ENCODE measurements at places on chromosomes 5 and 9.
A peak's percentile ranks its signal among the peaks of the same experiment; 100 is the strongest.

- no peak for DNase-seq
These were observed 106.6 kb downstream of the PDE8B start for GRCh38 chr5:77316871-77317661.

GRCh38 chr9:75626860-75627259 is 263.6 kb upstream of the PCSK5 start:
- no peak for DNase-seq

DNA sequence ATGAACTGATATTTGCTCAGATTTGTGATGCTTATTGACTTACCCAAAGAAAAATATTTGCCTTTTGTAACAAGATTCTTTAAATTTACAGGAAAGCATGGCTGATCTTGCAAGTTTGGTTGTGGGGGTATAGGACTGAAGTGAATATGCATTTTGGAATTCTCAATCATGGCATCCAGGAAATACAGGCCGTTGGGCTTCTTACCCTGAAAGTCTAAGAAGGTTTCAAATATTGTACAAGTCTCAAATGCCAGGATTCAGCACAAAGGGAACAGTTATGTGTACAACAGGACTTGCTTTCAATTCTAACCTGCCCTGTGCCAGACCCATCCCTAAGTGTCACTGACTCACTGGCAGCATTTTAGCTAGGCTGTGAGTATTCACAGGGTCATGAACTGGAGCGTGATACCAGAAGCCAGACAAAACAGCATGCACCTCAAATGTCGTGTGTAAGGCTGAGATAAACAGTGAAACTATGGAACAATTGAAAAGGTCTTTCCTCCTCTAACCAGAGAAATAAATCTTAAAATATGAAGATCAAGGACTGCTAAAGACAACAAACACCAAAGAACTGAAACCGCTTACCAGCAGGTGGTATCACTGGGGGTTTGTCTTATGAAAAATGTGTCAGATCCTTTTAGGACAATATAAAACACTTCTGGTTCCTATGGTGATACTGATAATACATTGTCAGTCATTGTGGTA is 168.6 kb upstream of the RGMB start:
- peak; percentile 77 for DNase-seq

GRCh38 chr9:135504262-135505243 is 4.1 kb downstream of the MRPS2 start:
- peak; percentile 20 for DNase-seq

- DNase-seq: no peak
These were observed at the start of gene C5orf63 for GRCh38 chr5:127072861-127073846. C5orf63 (minus strand) TSS chr5:127073502; CDS start chr5:127058995, 14,507 bp downstream.

GRCh38 chr5:150394131-150394530 is 18.6 kb downstream of the CD74 start:
- DNase-seq: no peak

- no peak for DNase-seq
These were observed 5.3 kb upstream of the FANCG start for GRCh38 chr9:35085078-35085477.

GRCh38 chr5:97635553-97635952 is 452.5 kb upstream of the RIOK2 start:
- peak; percentile 41 for DNase-seq

- no peak for DNase-seq
These were observed 657.7 kb downstream of the PRR16 start for GRCh38 chr5:121121786-121122185.

DNA sequence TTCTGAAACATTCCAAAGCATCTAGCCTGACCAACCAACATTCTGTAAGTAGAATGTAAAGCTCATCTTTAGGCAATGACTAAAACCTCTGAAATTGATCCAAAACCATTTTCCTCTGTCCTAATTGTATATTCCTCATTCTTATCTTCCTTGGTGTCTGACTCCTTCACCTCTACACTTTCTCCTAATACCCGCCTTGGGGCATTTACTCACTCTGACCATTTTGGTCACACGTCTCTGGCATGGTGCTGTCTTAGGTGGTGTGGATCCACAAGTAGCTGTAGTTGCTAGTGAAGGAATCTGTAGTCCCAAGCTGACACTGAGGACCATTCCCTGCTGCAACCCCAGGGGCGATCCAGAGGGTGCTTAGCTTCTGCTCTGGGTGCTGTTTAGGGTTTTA is 40.8 kb upstream of the LMNB1 start:
- no peak for DNase-seq

GRCh38 chr5:103033696-103034095 is 86.2 kb downstream of the GIN1 start:
- no peak for DNase-seq

DNA sequence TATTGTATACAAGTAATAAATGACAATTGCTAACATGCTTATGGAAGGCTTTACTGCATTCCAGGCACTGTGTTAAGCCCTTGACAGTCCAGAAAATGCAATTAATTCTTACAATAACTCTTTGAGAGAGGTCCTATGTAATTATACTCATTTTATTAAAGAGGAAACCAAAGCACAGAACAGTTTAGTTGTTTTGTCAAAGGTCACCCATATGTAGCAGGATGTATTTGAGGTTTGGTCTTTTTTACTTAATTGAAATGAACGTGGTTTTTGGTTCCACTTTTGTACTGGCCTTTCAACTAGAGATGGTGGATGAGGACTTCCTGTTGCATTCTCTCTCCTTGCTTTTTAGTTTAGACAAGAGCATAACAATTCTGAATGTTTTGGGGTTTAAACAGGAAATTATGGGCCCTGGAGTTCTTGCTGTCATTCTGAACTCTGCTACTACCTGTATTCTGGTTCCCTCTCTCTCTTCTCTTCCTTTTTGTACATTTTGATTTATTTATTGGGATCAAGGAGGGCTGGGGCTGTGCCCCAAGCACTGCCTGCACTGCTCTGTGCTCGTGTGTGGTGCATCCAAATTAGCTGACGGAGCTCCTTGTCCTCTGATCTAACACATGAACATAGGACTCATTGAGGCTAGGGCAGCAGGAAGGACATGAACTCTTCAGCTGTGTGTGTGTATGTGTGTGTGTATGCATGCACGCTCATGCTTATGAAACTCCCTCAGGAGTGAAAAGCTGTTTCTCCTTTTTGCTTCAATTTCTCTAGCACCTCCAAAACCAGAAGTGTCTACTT is 47.4 kb downstream of the SLC28A3 start:
- DNase-seq: peak; percentile 5

DNA sequence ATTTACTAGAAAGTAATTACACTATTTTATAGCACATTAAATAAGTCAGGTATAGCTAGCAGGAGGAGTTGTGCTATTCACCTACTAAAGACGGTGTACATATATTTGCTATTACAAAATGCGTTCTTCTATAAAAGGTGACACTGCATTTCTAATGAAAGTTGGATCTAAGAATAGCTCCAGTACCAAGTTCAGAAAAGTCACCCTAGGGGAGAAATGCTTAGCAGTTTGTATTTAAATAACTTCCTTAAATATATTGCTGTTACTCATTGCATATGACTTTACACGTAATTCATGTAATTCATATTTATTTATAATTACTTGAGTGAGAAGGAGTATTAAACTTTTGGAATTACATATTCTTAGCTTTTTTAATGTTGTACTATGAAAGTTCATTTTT is 7.0 kb upstream of the SUB1 start:
- no peak for DNase-seq

DNA sequence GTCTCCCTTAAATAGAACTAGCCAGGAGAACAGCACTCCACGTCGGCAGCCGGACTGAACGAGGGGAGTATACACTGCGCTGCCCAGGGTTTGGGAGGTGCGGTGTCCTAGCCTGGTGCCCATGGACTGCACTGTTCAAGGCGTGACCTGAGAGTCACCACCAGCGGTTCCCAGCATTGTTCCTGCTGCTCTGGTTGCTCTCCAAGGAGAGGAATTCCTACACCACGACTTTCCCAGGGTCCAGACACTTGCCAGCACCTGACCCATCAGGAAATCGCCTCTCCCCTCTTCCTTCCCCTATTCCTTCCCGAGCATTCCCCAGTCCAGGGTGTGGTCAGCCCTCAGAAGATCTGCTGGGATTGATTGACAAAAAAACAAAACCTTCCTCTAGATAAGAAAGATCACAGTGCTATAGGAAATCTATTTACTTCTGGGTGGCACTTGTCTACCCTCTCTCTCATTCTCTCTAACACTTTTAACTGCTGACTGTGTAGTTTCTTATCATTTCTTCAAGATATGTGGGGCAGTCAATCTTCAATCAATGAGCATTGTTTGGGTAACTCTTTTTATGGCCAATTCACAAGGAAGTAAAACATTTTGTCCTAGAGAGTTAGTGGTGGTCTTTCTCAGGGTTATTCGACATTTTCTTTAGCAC is 297.8 kb upstream of the ACTBL2 start:
- no peak for DNase-seq

- DNase-seq: no peak
These were observed 57.3 kb downstream of the MED10 start for GRCh38 chr5:6321078-6321477.

- DNase-seq: no peak
These were observed 138.8 kb upstream of the LMX1B start for GRCh38 chr9:126474786-126475485.

DNA sequence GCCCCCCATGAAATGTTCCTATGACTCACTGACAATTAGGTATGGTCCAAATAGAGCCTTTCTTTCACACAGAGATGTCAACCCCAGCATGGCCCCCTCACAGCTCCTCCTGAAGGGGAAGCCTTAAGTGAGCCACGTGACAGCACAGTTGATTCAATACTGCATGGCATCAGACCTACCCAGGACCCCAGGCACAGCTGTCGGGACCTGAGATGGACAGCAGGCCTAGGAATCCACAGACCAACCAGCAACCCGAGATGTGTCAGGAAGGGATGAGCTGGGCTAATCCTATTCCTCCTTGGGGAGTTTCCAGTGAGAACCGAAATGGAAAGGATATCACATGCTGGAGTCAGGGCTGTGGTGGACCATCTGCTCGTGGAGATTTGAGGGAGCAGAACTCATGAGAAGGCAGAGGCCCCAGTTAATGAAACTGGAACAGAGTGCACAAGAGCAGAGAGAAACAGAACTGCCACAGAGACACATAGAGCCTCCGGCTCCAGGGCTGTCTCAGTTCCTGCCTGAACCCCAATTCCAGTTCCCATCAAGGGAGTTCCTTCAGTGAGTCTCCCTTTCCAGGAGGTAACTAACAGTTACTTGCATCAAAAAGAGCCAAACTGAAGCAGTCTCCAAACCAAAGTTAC is 42.1 kb upstream of the SMIM23 start:
- DNase-seq: no peak

DNA sequence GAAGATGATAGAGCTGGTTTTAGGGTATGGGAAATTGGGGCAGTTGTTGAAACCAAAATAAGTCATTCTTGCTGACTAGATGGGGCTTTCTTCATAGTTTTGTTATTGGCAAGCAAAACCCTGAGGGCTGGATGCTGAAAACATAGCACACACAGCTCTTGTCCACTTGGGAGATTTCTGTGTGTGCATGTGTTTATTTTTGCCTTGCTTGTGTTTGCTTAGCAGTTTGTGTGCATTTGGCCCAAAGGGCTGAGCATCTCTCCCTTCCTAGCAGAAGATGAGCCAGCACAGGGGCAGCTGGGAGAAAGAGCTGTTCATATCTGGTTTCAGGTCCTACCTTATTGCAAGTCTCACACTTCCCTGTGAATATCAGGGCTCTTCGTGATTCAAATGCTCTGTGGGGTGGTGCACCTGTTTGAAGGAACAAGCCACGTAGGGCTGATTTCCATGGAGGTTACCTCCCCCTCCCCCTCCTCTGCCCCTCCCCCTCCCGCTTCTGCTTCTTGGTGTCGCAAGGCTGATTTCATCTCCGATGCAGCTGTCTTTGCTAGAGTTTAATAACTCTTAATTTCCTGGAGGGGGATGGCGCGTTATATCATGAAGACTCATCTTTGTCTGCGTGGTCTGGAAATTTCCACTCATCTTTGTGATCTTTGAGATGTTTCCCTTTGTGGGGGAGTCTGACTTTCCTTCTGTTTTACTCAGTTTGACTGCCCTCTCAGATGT is 296.5 kb downstream of the ARHGAP26 start:
- DNase-seq: peak; percentile 35

DNA sequence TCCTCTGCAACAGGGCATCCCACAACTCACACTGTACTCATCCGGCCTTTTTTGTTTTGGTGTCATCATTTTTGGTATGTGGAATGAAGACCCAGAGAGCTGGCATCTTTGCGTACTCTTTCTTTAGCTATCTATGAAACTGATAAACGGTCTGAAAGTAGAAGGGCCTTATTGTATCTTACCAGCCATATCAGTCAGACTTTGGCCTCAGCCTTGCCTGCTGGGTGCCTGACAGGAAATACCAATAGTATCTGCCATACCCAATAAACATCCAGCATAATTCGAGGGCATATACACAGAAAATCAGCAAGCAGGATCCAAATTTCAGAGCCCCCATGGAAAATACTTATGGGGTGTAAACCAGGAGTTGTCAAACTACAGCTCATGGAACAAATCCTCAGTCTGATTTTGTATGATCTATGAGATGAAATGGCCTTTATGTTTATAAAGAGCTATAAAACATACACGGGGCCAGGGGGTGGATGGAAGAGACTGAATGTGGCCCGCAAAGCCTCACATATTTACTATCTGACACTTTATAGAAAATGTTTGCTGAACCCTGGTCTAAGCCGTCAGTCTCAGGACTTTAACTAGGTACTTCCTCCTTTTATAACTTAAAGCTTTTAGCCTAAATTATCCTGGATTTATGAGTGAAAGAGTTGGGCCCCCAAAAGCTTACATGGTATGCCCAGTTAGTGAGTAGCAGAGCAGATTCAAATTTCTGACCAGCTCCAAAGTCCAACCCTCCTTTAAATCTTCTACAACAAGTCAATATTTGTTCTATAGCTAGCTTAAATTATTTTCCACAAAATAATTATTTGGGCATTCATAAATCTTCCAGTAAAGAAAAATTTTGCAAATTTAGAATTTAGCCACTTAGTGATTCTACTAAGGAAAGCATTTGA is 308.0 kb upstream of the PUM3 start:
- DNase-seq: no peak

DNA sequence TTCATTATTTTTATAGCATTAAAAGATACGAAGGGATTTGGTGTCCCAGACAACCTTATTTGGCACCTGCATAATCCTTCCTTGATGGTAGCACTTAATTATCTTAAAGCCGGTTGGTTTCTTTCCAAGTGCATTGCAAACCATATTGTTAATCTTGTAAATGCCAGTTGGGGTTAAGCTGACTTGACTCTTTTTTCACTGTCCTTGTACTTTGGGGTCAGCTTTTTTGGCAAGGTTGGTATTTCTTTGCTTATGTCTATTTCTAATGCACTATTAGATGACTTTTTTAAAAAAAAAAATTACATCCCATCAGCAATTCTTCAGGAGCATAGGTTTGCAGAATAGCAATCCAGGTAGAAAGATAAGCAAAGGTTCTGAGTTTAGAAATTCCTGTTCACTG is 466.8 kb upstream of the TLE4 start:
- no peak for DNase-seq

GRCh38 chr5:14373685-14374084 is 207.9 kb upstream of the OTULINL start:
- no peak for DNase-seq

- DNase-seq: no peak
These were observed 3.0 kb upstream of the ZBTB34 start for GRCh38 chr9:126857261-126857960.

GRCh38 chr5:87340716-87341115 is 72.0 kb downstream of the CCNH start:
- peak; percentile 86 for DNase-seq

All from Jurkat, Clone E6-1 (cell line).